Activated CD4-positive, alpha-beta T cell treated with anti-CD3 and anti-CD28 coated beads, Interleukin-2, amount 10 ng/mL, durations not matched to agents 24 days and 14 days (primary cell): ENCODE measurements at places on chromosomes 11 and 22. TPM values are rescaled to one million over a fixed set of nuclear protein-coding genes. Genes with fewer than 3 reads are reported as not detected.

MS4A14 gene
- not detected in 2 replicates for total RNA-seq

ZNF214 gene
- total RNA-seq = not detected in 2 replicates

C11orf97 gene
- total RNA-seq = not detected in 2 replicates

C11orf42 gene
- total RNA-seq = not detected in 2 replicates

SLC25A18 gene
- total RNA-seq = not detected in 2 replicates
